ENCODE measurements at places on chromosomes 13 and 19. TPM values are rescaled to one million over a fixed set of nuclear protein-coding genes. Genes with fewer than 3 reads are reported as not detected.

The GRK1 gene
- not detected for total RNA-seq

The CFAP97D2 gene
- total RNA-seq: 4.1 TPM

GRCh38 chr19:48738557-48739403, 1.6 kb downstream of the RASIP1 start:
- peak; percentile 88 for DNase-seq

The OVOL3 gene
- total RNA-seq: not detected

GRCh38 chr19:38062959-38063761, 156.2 kb downstream of the SIPA1L3 start:
- no peak for DNase-seq
